Kidney tubule cell (primary cell): ENCODE measurements at places on chromosomes 7 and 10.

DNA sequence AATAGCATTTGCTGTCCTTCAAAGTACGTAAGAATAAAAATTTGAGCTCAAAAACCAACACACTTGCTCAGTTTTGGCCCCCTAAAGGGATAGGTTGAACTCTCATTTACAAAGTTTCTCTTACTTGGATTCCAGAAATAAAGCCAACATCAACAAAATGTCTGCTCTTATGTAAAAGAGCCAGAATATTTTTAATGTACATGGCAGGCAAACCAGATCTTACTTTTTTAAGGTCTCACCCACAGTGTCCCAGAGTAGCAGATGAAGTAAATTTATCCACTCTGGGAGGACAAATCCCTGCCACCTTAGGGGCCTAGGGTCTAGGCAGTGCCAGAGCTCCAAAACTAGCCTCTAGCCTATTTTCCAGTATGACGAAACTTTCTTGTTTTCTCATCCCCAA, 159.6 kb downstream of the SKAP2 start:
- no peak for DNase-seq

DNA sequence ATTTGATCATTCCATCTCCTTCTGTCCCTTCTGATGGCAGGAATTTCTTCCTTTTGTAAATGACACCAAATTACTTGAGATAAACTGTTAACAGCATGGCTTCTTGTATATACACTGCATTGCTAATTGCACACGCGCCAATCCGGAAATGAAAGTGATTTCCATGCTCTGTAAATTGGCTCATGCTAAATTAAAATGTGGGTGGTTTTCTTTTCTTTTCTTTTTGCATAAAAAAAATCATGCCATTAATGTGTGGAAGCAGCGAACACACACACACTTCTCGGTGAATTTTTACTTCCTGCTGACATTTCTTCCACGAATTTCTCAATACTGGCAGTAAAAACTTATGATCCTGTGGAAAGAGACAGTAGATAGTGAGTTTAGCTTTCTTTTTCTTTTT, 123.1 kb upstream of the CCDC6 start:
- DNase-seq, result no peak

GRCh38 chr7:129626896-129627295, 15.4 kb downstream of the NRF1 start:
- no peak for DNase-seq

GRCh38 chr7:2438775-2439174, 35.4 kb downstream of the CHST12 start:
- no peak for DNase-seq

DNA sequence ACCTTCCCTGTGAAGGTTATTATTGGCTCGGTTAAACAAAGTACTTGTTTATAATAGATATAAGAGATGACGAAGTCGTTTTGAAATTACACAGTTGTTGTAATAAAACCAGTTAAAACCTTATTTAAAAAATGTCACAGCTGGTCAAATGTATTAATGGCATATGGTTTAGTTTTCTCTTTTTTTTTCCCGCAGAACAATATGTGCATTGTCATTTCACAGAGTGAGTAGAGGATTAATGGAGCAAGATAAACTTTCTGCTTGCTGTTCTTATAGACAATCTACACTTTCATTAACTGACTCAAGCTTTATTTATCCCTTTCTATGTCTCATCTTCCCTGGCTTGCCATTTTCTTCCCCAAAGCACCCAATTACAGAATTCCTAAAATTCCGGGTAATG, 404.3 kb upstream of the NPVF start:
- no peak for DNase-seq

- DNase-seq, result no peak
Measured at GRCh38 chr7:676972-677385, 49.5 kb upstream of the DNAAF5 start.

GRCh38 chr7:128407233-128407589, 2.6 kb downstream of the IMPDH1 start:
- DNase-seq, result no peak

DNA sequence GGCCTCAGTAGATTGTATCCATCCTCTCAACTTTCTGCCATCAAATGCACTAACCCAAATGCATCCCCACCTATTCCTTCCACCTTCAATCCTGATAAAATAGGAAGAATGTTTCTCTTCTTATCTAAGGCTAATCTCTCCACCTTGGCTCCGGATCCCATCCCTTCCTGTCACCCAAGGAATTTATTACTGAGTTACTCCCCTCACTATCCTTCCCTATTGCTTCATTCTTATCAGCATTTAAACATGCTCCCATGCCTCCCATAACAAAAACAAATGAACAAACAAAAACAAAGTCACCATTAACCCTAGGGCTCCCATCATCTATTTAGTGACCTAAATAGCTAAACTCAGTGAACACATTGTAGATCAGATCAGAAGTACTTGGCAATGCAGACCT, 25.3 kb downstream of the AASS start:
- no peak for DNase-seq
